ENCODE measurements at places on chromosomes 4 and X.

DNA sequence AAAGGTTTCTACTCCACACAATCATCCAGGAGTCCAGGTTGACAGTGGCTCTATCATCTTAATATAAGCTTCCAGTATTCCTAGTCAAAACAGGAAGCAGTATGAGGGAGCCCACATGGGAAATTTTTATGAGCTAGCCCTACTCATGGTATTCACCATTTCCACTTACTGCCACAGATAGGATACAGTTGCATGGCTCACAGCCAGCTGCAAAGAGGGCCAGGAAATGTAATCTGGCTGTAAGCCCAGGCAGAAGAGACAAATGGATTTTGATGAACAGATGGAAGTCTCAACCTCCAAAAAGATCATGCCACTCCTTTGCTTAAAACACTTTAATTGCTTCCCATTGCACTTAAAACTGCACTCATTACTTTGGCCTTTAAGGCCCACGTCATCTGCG is 150.6 kb downstream of the ADAMTS3 start:
- no peak for DNase-seq

GRCh38 chr4:142777045-142777743 is 68.9 kb downstream of the INPP4B start:
- no peak for DNase-seq

DNA sequence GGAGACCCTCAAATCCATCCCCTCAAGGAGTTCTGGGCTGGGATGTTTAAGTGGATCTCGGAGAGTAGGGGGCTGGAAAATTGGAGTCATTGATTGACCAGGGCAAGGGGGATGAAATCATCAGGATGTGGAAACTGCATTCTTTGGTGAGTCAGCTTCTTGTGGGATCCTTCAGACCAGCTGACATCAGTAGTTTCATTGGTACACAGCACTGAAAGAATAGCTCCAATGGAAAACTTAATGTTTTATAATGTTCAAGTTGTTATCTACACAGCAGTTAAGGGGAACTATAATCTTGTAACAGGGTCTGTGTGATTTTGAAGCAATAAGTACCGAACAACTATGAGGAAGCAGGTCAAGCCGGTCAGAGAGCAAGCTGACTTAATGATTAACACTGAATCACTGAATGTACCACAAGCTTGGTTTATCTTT is 506.1 kb downstream of the RPA4 start:
- DNase-seq: no peak

GRCh38 chrX:19886883-19887531 is 393 bp downstream of the SH3KBP1 start:
- DNase-seq: no peak

DNA sequence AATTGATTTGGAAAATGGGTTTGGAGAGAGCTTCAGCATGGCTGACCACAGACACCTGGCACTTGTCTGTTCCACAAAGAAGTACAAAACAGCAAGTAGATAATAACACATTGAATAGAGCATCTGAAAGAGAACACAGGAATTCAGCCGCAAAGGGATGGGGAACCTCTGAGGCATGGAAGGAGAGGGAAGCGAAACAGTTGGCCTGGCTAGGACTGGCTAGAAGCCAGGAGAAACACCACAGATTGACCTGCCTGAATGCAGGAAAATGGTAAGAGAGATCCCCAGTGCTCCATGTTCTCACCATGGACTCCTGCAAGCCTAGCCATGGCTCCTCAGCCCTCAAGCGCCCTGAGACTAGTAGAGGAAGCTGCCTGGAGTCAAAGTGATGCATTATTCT is 169.7 kb upstream of the SH3RF1 start:
- no peak for DNase-seq

GRCh38 chrX:47166126-47166525 is 21.1 kb downstream of the RBM10 start:
- DNase-seq: no peak

DNA sequence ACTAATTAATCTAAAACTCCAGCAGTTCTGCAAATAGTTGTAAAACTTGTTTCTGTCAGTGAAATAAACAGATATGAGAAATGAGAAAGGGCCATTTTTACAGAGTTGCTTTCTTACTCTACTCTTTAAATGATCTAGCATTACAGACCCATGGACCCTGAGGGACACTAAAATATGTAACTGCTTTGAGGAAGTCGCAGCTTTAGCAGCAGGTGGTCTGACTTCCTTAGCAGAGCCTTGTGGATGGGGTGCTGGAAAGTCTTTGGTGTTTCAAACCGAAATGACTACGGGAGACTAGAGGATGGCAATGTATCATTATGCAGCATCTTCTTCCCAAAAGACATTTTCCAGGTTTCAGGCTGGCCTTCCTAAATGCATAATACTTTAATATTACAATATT is 18.7 kb downstream of the SHISA3 start:
- no peak for DNase-seq

- no peak for DNase-seq
Observed at GRCh38 chr4:150078579-150079080, 385 bp downstream of the DCLK2 start.

GRCh38 chrX:152912106-152912505 is 14.2 kb downstream of the ZNF185 start:
- no peak for DNase-seq

DNA sequence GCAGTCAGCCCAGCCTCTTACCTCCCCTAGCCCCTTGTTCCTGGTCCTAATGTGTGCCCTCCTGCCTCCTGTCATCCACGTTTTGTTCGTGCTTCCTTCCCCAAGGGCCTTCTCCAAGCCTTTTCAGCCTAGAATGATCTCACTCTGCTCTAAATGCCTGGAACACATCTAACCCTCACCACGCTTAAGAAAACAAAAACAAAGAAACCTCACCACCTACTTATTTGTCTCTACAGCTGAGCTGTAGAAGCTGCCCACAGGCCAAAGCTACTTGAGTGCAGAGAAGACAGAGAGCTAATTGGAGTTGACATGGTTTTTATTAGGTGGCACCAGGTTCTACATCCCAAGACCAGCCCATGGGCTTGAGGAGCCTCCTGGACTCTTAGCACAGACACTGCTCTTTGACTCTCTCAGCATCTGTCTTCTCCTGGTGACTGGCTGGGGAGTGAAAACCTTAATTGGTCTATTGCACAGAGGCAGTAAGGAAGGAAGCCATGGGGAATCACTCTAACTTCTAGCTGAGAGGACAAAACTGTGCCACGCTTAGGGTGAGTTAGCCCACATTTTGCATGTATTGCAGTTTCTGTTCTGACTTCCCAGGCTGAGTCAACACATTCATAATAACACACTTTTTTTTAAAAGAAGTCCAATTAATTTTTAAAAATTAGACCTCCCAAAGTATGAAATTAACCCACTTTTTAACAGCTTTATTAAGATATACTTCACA is 52.3 kb upstream of the PDK3 start:
- no peak for DNase-seq

- DNase-seq: no peak
Observed at GRCh38 chr4:186946682-186947294, 223.1 kb upstream of the FAT1 start.

- no peak for DNase-seq
Observed at GRCh38 chrX:49842621-49843020, 13.5 kb downstream of the PAGE4 start.

DNA sequence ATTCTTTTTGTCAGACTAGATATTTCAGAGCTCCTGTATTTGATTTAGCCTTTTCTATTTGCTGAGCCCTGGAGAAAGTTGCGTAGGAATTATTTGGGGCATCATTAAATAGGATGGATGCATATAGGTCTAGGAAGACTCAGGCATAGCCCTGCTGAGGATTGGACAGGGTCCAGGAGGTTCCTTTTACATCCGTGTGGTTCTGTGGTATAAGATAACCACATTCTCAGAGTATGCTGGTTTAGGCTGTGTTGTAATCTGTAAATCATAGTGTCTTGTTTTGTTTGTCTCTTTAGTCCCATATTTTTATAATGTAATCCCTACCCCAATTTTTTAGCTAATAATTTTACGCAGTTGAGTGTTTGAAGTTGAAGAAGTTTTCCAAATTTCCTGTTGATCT is 513.7 kb downstream of the RPA4 start:
- DNase-seq: no peak

DNA sequence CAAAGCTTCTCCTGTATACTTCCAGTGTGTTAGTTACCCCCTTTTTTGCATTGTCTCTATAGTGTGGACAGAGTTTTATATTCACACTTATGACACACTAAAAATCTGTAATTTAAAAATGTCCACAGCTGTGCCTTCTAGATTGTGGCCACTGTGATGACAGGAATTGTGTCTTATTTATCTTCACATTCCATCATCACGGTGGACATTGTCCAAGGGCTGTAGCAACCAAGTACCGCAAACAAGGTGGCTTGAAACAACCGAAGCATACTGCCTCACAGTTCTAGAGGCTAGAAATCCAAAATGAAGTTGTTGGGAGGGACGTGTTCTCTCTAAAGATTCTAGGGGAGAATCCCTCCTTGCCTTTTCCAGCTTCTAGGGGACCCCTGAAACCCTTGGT is 32.3 kb downstream of the CHRNA9 start:
- no peak for DNase-seq

DNA sequence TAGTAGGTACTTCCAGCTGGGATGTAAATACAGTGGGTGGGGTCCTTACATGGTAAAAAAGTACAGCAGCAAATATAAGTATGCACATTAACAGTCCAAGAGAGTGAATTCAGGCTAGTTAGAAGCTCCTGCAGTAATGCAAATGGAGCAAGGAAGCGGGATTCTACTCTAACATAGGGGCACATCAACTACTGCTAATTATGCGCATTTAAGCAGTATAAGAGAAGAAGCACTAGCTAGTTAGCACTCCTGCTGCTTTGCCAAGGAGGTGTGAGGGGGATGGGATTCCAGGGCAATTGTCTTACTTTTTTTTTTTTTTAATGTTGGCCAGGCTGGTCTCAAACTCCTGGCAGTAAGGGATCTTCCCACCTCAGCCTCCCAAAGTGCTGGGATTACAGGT is 284.1 kb downstream of the CHIC1 start:
- DNase-seq: no peak

GRCh38 chr4:52091801-52092200 is 40.7 kb downstream of the SPATA18 start:
- no peak for DNase-seq

GRCh38 chr4:37948542-37948941 is 11.7 kb upstream of the PTTG2 start:
- no peak for DNase-seq

- no peak for DNase-seq
Observed at GRCh38 chr4:183398298-183399125, 45.9 kb upstream of the CDKN2AIP start.

DNA sequence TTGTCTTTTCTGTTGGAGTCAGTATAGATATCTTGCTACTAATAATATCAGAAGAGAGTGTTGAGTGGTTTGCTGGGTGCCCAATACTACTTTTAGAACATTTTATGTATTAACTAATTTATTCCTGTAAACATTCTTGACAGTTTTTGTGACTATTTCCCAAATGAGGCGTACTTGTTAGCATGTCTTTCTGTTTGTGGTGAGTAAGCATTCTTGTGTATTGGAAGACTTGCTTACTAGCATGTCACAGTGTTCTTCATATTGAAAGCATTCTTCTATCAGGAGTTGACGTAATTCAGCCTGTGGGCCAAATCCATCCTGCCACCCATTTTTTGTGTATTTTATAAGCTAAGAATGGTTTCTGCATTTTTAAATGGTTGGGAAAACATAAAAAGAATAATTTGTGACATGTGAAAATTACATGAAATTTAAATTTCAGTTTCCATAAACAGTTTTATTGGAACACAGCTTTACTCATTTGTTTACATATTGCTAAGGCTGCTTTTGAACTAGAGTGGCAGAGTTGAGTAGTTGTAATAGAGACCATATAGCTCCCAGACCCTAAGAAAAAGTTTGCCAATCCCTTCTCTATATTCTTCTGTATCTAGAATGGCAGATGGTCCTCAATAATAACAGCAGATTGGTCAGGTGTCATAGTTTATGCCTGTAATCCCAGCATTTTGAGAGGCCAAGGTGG is 20.4 kb downstream of the REPS2 start:
- no peak for DNase-seq

DNA sequence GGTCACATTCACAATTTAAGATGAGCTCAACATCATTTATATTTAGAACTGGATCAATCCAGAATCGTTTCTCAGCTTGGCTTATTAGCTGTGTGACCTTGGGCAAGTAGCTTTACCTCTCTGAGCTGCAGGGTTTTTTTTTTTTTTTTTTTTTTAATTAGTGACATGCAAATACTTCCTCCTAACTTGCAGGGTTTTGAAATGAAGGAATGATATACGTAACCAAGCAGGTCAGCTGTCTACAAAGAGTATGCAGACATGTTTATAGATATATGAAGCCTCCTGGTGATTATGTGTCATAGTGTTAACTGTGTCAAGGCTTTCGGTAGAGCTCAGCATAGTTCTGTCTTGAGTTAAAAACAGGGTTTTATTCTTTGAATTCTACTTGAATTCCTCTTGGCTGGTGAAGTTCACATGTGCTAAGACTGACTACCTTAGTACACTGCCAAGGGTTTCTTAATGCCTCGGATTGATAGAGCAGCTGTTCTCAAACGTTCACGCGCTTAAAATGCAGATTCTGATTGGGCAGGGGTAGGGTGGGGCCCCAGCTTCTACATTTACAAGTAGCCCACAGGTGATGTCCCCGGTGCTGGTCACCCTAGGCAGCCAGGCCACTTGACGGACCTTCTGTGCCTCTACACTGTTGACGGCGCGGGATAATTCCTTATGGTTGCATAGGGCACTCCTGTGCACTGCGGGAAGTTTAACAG is 654 bp upstream of the STS start:
- no peak for DNase-seq

DNA sequence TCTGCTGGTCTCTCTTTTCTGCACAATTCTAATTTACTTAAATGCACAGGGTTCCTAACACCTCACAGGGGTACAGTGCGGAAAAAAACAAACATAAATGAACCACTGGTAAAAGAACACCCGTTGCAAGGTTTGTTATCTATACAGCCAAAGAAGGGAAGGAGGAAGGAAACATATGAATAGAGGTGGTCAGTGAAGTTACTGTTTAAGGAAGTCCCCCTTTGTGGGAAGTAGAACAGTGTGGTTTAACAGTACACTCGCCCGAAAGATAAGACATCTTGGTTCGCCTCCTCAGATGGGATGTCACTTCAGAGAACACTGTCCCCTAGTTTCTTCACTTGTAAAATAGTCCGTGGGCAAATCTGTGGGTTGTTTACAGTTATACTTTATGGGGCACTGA is 57.5 kb downstream of the TEC start:
- no peak for DNase-seq

DNA sequence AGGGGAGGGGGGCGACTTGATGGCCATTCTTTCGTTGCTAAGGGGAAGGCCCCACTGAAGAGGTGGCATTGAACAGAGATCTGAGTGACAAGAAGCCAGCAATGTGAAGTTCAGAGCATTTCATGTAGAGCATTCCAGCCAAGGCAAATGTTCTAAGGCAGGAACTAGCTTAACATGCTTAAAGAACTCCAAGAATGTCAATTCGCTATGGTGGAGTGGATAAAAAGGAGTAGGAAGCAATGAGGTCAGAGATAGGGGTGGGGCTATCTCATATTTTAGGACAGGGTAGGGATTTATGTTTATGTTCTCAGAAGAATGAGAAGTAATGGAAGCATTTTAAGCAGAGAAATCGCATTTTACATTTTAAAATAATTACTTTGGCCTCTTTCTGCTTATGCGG is 130.9 kb downstream of the TTC29 start:
- DNase-seq: no peak

All from Panc1 (cell line).